ENCODE measurements at places on chromosomes 16 and 17. TPM values are rescaled to one million over a fixed set of nuclear protein-coding genes. Genes with fewer than 3 reads are reported as not detected.

The GRAP gene
- total RNA-seq, result 5.7 TPM

DNA sequence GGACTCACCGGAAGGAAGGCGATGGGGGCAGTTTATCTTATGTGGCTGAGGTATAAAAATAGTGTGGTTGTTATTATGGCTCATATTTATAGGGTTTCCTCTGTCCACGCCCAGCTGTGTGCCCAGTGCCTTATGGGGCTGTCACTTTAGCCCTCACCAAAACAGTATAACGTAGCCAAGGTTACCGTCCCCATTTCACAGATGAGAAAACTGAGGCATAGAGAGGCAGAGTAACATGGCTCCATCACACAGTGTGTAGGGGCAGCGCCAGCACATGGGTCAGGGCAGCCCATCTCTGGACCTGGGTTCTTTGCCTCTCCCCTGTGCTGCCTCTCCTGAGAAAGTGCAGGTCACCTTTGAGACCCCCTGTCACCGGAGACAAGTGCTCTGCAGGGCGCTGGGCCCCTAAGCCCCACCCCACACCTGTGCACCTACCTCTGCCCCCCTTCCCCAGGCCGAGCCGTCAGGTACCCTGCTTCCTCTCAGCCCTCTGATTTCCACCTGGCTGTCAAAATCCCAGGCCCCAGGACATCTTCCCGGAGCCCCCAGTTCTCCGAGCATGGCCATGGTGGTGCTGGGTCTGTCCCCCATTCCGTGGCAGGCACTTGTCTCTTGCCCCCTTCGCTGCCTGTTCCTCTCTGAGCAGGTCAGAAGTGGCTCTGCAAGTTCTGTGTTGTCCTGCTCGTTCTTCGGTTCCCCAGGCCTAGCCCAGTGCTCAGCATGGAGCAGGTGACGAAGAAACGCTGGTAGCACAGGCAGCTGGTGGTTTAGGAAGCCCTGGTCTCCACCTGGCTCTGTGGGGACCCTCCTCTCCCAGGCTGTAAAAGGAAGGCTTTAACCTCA, 7.2 kb downstream of the KIAA0513 start:
- H3K4me1 ChIP-seq, result no peaks in the 10 kb centered on the region
- no peaks in the 10 kb centered on the region for H3K27me3 ChIP-seq
- no peak for DNase-seq

- H3K27me3 ChIP-seq, result no peaks in the 10 kb centered on the region
- no peaks in the 10 kb centered on the region for H3K4me1 ChIP-seq
- no peak overlapping the region for H3K27ac ChIP-seq
- DNase-seq, result no peak
These were observed 52.6 kb downstream of the CCDC57 start for GRCh38 chr17:82160075-82160474.

DNA sequence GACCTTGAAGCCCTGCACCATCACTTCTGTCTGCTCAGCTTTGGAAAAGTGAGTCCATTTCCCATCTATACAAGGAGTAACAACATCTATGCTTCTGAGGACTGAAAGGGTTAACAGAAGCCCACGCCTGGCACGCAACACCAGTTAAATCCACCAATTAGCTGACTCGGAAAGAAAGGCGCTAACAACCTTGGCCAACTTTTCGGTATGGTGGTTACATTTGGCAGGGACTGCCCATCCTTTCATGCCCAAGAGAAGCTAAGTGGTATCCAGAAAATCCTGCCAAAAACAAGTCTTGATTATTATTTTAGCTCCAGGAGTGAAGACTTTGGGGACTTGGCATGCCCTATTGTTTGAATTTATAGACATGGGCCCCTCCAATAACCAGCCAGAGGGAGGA, 202.3 kb upstream of the RPL38 start:
- no peaks in the 10 kb centered on the region for H3K27me3 ChIP-seq
- H3K27ac ChIP-seq, result no peak overlapping the region
- no peak for DNase-seq
- H3K4me1 ChIP-seq, result no peaks in the 10 kb centered on the region
- H3K36me3 ChIP-seq, result no peaks in the 10 kb centered on the region

DNA sequence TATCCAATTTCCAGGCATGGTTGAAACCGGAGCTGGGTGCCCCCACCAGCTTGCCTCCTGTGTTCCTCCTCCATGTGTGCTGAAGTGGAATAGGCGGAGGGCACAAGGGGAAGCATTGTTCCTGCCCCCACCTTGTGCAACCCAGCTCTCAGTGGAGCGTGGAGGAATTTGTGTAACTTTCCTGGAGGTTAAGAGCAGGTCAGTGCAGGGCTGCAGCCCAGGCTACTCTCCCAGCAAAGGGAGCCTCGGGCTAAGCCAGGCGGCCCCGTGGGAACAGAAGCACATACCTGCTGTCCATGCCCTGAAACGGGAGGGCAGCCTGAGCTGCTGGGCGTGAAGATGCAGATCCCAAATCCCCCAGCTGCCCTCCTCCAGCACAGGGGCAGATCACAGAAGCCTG, 158.8 kb upstream of the LHX1 start:
- no peaks in the 10 kb centered on the region for H3K27me3 ChIP-seq
- no peak overlapping the region for H3K4me3 ChIP-seq
- no peaks in the 10 kb centered on the region for H3K36me3 ChIP-seq
- no peak for DNase-seq
- no peak overlapping the region for H3K27ac ChIP-seq
- no peaks in the 10 kb centered on the region for H3K4me1 ChIP-seq
